ENCODE measurements at places on chromosomes 16 and 17.

DNA sequence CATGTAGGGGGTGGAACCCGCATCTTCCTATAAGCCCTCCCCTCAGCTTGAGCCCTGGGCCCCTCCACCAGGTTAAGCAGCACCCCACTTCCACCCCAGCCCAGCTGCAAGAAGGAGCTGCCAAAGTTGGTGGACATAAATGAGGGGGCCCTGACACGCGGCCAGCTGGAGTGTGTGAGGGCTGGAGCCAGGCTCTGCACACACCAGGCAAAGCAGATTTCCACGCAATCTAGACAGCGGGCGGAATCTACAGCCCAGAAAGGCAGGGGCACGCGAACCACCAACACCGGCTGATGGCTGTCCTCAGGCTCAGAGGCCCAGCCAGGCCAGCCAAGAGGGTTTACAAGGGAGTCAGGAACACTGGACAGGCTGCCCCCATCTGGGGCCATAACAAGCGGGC lies 171.2 kb downstream of the ZNF423 start:
- no peak for DNase-seq

DNA sequence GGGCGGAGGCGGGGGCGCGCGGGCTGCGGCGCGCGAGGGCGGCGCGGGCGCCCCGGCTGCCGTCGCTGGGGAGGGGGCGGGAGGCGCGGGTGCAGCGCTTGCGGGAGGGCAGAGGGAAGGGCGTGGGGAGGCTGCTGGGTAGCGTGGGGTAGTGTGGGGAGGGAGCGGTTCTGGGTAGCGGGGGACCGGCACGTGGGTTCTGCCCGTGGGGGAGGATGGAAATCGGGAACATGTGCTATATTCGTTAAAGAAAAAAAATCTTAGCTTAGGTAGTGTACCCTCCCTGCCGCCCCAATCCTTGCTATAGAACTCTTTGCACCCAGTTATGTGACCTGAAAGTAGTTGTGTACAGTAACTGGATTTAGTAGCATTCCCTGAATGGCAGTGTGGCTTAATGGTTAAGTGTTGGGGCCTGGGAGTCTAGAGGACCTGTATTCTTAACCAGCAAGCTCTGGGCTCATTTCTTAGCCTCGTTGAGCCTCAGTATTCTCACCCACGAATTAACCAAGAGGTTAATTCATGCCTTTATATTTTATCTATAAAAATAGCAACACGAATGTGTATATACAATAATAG lies 646 bp downstream of the RABEP1 start:
- DNase-seq, result no peak

DNA sequence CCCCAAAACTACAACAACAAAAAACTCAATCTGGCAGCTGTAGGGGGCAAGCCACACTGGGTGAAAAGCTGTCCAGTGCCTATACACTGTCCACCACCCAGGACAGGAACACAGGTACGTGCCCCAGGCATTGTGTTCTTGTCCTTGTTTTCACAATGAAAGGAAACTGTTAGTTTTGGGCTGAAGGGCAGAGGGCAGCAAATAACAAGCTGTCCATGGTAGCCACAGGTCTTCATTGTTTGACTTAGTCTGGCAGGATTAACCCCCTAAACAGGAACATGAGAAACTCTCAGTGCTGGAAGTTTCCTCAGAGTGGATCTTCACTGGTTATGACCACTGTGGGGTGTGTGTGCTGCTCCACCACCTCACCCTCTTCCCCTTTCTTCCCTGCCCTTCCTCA lies 224.6 kb upstream of the N4BP1 start:
- no peak for DNase-seq

- DNase-seq, result no peak
These were observed 7.1 kb downstream of the ARL4D start for GRCh38 chr17:43405861-43406260.

DNA sequence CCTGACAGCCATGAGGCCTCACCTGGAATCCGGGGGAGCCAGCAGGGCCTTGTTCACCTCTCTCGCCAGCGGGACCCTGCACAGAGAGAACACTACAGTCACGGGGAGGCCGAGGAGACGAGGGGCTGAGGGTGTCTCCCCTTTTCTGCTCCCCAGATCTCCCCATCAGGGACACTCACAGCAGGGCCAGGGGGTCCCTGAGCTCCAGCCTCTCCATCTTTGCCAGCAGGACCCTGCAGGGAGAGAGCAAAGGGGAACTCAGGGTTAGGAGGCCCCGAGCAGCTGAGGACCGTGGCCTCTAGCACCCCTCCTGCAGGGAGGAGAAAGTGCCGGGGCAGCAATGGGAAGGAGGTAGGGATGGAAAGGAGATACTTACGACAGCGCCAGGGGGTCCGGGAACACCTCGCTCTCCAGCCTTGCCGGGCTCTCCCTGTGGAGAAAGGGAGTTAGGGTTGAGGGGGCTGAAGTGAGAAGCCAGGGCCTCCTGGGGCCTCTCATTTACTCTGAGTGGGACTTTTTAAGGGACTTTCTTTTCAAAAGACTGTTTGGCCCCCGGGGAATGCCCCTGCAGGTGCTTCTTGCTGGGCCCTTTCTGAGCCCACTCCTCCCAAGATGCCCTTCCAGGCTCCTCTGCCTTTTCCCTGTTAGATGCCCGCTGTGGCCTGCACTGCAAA lies 8.7 kb downstream of the COL1A1 start:
- no peak for DNase-seq

Data from DMS79 (cell line).